Progenitor cell of endocrine pancreas (in vitro differentiated cells): ENCODE measurements at places on chromosomes 7 and 10.

DNA sequence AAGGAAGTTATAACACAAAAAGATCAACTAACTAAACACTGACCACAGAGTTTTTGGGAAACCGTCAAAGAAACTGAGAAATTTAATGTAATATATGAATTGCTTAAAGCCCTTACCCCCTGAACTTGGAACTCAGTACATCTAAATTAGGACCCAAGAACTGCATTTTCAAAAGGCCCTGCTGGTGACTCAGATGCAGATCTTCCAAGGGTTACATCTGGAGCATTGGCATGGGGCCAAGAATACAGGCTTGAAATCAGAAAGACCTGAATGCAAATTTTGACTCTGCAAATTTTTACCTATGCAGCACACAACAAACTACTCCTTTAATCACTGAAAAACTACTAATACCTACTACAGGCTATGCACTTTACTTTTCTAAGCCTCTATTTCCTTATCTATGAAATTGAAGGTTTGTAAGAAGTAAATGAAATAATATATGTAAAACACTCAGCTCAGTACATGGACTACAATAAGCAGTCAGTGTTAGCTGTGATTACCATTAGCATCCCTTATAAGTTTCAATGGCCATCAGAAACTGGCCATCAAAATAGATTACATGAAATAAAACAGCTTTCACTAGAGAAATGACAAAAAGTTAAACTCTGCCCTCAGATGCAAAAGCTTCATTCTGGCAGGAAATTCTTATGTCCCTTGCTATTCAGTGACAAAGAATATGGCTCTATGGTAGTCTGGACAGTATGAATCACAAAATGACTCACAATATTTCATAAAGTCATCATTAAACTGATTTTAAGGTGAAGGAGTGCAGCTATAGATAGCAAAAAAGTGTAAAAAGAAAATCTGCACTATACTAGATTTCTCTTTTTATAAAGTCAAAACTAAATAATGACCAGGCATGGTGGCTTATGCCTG, 43.6 kb downstream of the NSUN6 start:
- no peak for DNase-seq

- DNase-seq, result no peak
These were observed 3.8 kb downstream of the RTKN2 start for GRCh38 chr10:62264702-62265436.

GRCh38 chr7:33040803-33041516, 21.6 kb downstream of the NT5C3A start:
- DNase-seq, result no peak

GRCh38 chr10:6162589-6163356, 40.0 kb upstream of the PFKFB3 start:
- no peak for DNase-seq
